ENCODE measurements at places on chromosomes 2 and 18.

DNA sequence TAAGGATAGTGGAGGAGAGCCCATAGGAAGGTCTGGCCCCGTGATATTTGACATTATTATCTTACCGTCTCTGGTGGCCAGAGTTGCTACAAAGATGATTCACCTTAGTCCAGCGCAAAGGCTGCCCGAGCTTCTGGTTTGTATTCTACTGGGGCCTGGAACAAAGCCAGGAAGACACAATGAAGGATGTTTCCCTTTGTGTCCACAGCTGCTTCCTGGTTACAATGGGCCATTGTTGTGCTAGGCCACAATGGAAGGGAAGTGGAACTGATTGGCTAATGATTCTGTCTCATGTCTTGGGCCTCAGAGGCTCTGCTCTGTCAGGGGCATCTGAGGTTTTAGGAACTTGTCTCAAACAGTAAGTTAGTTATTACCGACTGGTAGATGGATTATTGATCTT, 132.2 kb downstream of the TDRD15 start:
- no peak for DNase-seq

DNA sequence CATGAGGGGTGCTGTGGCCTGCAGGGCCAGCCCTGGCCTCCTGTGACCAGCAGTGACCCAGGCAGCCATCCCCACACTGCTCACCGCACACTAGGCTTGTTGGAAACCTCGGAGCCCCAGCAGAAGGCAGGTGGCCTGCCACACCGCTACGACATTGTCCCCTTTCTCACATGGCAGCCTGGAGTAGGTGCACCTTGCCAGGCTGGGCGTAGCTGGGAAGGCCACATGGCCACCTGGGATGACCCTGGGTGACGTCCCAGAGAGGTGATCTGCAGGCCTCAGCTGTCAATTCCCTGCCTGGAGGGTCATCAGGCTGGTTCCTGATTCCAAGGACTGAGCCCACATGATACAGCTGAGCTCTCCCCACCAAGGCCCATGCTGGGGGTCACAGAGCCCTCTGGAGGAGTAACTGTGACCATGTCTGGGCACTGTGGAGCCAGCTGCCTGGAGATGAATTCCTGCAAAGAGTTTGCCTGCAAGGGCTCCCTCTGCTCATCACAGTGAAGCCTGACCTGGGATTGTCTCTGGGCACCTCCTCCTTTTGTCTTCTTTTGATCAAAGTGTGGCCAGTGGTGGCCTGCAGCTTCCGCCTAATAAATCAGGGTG, 119.6 kb upstream of the OTOS start:
- DNase-seq: no peak

DNA sequence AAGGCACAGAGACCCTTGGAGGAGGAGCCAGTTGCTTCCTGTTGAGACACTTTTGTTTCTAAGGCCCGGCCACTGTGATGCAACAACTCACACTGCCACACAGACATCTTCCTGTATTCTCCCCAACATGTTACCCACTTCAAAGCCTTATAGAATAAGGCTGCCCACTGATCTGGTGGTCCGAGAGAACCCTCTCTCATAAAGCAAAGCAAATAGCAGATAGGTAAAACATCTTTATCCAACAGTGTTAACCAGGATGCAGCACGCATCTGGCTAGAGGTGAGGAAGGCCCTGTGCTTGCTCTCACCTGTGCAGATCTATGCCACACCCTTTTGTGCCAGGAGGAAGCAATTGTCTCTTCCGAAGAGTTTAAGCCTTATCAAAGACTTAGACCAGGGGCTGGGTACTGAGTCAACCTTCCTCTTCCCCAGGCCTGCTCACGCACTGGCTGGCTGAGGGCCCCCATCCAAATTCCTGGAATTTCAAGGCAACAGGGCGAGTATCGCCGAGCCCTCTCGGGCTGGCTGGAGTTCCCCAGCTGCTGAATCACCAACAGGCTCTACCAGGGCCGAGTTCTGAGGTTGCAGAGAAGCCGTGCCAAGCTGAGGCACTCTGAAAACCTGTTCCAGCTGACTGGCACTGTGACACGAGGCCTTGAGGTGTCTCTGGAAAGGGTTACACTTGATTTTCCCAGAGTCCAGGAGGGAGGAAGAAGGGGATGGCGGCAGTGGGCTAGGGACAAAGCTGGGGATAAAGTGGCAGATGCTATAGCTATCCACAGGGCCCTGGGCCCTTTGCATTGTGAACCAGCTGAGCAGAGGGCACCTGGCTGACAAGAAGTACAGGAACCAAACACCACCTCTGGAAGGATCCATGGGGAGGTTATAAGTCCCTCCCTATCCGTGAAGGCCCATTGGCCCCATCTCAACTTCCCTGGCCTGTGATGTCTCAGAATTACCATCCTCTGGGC, 29.3 kb downstream of the TGFA start:
- DNase-seq: no peak

- no peak for DNase-seq
Observed at GRCh38 chr2:3624059-3624794, 29.3 kb downstream of the COLEC11 start.

GRCh38 chr2:168443818-168444217, 12.3 kb upstream of the CERS6 start:
- DNase-seq: no peak

DNA sequence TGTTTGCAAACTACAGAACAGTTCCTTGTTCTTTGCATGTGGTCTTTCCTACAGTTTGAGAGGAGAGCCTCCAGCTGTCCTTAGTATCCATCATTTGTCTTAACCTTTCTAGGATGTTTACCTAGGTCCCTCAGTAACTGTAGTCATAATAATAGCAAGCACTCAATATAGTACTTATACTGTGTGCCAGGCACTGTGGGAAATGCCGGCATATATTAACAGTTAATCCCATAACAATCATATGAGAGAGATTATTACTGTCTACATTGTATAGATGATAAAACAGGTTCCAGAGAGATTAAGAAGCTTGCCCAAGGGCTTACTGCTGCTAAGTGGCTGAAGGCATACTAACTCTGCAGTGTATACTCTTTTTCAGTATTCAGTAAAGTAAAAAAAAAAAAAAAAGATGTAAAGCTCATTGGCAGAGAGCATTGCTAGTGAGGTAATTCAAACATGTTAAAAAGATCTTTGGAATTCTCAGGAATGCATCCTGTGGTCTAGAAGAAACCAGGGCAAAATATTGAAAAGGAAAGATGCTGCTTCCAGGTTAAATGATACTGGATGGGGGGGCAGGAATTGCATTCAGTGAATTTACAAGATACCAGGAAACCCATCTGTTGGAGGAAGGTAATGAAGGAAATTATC, 72.3 kb downstream of the SPTBN1 start:
- DNase-seq: no peak

- DNase-seq: no peak
Observed at GRCh38 chr2:217795706-217796465, 206.9 kb downstream of the TNS1 start.

GRCh38 chr2:43136876-43137275, 89.5 kb downstream of the ZFP36L2 start:
- no peak for DNase-seq

DNA sequence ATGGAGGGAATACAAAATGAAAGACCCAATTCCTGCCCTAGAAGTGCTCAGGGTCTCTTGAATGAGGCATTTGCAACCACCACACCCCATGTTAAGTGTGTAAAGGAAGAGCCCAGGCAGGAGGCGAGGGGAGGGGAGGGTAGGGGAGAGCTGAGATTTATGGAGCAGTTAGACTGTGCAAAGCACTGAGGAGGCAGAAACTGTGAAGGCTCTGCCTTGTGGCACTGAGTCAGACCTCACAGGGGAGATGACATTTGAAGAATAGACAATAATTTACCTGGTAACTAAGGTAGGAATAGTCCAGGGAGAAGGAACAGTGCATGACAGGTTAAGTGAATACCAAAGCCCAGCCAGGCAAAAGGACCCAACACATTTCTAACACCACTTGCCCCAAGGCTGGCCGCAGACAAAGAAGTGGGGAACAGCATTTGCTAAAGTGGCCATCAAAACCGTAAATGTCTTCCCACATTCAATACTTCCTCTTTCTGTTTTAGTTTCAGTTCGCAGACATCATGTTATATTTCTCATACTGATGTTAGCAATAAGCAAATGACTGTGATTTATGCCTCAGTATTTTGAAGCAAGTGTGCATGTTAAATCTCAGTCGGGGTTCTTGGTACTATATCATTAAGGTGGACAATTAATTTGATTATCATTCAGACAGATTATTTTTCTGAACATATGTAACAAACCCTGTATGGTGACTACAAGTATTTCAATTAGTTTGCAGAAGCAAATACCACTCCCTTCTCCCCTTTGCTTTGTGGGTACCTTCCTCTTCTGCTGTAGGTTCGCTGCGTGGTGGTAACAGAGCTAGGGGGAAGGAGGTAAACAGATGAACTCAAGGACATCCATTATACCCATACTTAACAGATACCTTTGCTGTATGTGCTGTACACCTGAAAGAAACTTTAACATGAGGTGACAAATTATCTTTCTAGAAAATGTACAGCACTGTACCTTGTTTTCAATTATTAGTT, 27.5 kb downstream of the CDH20 start:
- no peak for DNase-seq

DNA sequence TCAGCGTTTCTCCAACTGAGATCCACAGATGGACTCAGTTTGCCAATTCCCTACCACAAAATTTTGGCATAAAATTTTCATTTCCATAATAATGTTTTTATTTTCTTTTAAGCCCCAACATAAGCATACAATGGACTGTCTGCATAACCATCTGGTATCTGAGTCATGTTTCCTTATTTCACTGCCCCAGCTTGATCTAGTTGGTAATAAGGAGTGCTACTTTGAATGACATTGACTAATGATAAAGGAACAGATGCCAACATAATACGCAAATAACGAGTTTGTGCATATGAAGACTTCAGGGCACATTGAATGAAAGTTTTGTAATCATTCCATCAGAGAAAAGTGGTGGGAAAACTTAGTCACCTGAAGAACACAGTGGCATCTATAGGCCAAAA, 8.8 kb upstream of the MBD2 start:
- DNase-seq: no peak

DNA sequence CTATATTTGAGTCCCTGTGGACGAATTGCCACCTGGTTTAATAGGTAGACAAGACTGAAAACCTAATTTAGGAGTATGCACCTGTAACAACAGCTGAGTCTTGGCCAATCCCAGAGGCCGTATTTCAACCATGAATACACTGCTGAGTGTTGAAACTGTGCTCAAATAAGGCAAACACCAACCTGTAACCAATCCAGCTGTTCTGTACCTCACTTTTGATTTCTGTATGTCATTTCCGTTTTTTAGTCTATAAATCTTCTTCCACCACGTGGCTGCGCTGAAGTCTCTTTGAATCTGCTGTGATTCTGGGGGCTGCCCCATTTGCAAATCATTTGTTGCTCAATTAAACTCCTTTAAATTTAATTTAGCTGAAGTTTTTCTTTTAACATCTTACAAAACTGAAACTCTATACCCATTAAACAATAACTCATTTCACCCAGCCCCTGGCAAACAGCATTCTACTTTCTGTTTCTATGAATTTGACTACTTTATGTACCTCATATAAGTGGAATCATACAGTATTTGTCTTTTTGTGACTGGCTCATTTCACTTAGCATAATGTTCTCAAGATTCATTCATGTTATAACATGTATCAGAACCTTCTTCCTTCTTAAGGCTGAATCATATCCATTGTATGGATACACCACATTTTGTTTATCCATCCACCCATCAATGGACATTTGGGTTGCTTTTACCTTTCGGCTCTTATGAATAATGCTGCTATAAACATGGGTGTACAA, 7.5 kb upstream of the YPEL5 start:
- DNase-seq: peak; percentile 10

DNA sequence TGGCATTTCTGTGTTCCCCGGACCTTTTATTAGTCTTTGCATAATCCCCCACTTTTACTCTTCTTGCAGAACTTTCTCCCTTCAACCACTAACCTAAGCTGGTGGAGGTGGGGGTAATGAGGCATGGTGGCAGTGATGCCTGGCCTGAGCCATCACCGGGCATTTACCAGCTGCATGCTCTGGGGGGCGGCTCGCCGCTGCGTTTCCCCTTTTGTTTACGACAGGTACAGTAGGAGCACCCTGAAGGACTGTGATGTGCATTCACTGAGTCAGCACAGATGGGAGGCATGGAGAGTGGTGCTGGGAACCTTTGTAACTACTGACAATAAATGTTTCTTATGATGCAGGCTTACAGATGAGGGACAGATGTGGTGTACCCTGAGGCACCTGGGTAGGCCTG, 46.9 kb downstream of the PLEKHB2 start:
- no peak for DNase-seq

GRCh38 chr2:68684197-68684596, 40.8 kb downstream of the PROKR1 start:
- no peak for DNase-seq

- no peak for DNase-seq
Observed at GRCh38 chr18:28791101-28791500, 614.2 kb upstream of the CDH2 start.

- DNase-seq: no peak
Observed at GRCh38 chr2:108212671-108213070, 27.1 kb upstream of the SULT1C3 start.

DNA sequence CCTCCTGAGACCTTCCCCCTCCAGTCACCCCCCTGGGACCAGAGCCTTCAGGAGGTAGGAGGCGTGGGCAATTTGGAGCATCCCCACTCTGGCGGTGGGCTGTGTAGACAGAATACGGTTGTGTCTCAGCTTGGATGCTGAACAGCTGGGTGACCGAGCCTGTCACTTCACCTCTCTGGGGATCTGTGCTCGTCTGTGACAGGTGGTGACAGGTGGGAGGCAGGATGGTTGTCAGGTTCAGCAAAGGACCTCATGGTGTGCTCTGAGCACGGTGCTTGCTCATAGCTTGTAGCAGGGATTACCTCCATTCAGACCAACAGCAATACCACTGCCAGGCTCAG, 186.5 kb upstream of the HS6ST1 start:
- no peak for DNase-seq

- no peak for DNase-seq
Observed at GRCh38 chr2:54629914-54630857, 93.3 kb upstream of the EML6 start.

GRCh38 chr2:239328351-239329191, 72.2 kb downstream of the HDAC4 start:
- no peak for DNase-seq

- DNase-seq: no peak
Observed at GRCh38 chr2:11786592-11786991, 40.2 kb downstream of the LPIN1 start.

GRCh38 chr18:23826850-23827620, 137.8 kb downstream of the LAMA3 start:
- DNase-seq: no peak

DNA sequence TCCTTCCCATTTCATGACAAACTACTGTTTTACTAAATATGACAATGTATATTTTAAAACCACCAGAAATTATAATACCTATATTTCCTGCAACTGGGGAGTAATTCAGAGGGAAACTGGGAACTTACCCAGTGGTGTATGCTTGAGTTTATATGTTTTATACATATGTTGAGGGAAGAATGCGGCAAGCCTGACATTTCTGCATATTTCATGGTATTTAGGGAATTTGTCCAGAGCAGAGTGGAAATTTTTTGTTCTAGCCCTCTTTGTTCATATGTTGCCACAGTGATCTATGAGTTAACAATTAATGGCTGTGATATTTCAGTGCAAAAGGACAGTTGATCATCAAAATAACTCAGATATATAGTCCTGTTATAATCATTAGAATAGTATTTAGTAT, 230.8 kb upstream of the VWC2L start:
- no peak for DNase-seq

GRCh38 chr2:88307817-88308216, 137.7 kb downstream of the THNSL2 start:
- DNase-seq: no peak

Measured in stimulated activated CD4-positive, alpha-beta T cell treated with anti-CD3 and anti-CD28 coated beads, Interleukin-1b, Interleukin-23, amount 100 ng/mL, for 1 hour (primary cell).